HFFc6 (cell line): ENCODE measurements at places on chromosomes 3 and 15. TPM values are rescaled to one million over a fixed set of nuclear protein-coding genes. Genes with fewer than 3 reads are reported as not detected.
A peak's percentile ranks its signal among the peaks of the same experiment; 100 is the strongest.

- no peaks in the 10 kb centered on the region for H3K4me1 ChIP-seq
- no peaks in the 10 kb centered on the region for H3K36me3 ChIP-seq
- DNase-seq = peak; percentile 36
- no peak overlapping the region for H3K4me3 ChIP-seq
Observed at GRCh38 chr3:155548195-155548594, 196.7 kb downstream of the PLCH1 start.

DNA sequence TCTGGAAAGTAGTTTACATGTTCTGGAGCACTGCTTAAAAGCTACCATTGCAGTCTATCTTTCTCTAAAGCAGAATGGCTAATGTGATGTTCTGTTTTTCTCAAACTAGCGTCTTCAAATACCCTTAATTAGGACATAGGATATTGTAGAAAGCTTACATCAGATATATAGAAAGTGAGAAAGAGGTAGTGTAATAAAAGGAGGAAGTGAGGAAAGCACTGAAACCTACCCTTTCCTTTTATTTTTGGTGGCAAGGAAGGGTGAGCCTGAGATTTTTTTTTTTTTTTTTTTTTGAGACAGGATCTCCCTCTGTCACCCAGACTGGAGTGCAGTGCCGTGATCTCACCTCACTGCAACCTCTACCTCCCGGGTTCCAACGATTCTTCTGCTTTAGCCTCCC is 9.4 kb downstream of the SENP2 start:
- H3K27ac ChIP-seq = no peak overlapping the region
- no peaks in the 10 kb centered on the region for H3K27me3 ChIP-seq
- peaks cover 14% of the 10 kb centered on the region for H3K36me3 ChIP-seq
- no peaks in the 10 kb centered on the region for H3K4me1 ChIP-seq
- no peak overlapping the region for H3K4me3 ChIP-seq

DNA sequence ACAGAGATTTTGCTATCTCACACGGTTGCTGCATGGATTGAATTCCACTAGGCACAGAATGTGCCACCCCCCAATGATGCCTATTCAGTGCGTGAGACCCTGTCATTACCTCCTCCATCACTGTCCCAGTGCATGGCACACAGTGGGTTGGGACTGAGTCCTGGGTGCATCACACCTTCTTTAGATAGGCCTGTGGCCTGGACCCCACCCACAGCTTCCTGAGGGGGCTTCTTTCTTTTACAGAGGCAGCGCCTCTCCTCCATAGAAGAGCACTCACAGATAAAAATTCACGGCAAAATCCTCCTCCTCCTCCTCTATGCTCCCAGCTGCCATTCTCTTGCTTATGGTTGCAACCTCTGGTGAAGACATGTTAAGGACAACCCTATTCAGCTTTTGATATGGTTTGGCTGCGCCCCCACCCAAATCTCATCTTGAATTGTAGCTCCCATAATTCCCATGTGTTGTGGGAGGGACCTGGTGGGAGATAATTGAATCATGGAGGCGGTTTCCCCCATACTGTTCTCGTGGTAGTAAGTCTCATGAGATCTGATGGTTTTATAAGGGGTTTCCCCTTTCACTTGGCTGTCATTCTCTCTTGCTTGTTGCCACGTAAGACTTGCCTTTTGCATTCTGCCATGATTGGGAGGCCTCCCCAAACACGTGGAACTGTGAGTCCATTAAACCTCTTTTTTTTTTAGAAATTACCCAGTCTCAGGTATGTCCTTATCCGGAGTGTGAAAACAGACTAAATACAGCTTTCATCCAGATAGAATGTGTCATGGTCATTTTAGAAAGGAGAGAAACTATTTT is 147.6 kb downstream of the KLF13 start:
- DNase-seq = no peak
- peaks cover 6% of the 10 kb centered on the region for H3K27me3 ChIP-seq
- no peak overlapping the region for H3K27ac ChIP-seq
- no peak overlapping the region for H3K4me3 ChIP-seq
- H3K36me3 ChIP-seq = no peaks in the 10 kb centered on the region

DNA sequence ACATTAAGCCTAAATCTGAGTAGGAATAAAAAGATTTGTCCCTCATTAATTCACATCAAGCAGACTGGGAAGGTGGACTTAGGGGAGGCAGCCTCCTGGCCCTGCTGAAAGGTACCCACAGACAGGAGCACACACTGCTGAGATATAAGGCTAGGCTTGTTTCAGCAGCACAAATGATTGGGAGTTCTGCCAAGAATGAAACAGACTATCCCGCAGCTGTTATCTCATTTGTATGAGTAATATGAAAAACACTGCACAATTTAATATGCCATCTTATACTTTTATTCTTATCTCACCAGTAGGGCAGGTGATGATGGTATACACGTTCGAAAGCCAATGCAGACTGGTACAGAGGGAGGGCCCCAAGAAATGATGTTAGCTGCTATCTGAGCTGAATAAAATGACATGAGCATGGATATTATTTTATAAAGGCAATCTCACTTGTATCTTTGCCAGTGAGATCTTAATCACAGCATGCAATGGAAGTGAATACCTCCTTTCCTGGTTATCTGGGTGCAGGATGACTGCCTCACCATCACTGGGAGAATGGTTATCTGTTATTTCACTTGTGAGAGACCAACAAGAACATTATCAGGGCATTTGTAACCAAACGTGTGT is 258.7 kb upstream of the PPP2R3A start:
- peak; percentile 3 for DNase-seq
- H3K4me1 ChIP-seq = no peaks in the 10 kb centered on the region
- no peak overlapping the region for H3K27ac ChIP-seq
- no peaks in the 10 kb centered on the region for H3K36me3 ChIP-seq
- no peaks in the 10 kb centered on the region; the same call in 1 of the 2 replicates for H3K27me3 ChIP-seq

LRRC34 gene
- 0.63 to 0.87 TPM (median 0.85 TPM) in 3 replicates for total RNA-seq

DNA sequence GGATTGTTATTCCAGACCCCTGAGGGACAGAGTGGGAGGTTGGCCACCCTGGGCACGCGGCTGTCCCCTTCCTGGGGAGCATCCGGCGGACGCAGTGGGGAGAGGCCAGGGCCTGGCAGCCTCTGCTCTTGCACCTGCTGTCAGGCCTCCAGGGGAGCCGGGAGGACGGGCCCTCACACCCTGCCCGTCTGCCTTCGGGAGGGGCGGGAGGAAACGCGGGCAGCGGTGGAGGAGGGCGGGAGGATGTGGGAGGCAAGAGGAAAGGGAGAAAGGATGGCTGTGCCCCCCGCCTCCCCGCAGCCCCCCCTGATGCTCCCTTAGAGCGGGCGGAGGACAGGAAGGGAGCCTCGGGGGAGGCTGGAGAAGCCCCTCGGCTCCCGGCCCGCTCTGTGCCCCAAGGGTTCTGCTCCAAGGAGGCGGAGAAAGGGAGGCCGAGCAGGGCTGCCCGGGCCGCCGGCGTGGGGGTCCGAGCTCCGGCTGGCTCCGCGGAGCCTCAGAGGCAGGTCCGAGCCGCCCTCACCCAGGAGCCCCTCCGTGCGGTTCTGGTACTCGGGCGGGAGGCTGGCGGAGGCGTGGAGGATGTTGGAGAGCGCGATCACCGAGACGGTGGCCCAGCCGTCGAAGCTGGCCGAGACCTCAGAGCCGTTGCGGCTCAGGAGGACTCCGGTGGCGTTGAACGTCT is 40.9 kb downstream of the MUC20 start:
- no peak overlapping the region for H3K4me3 ChIP-seq
- no peaks in the 10 kb centered on the region; the same call in 1 of the 2 replicates for H3K4me1 ChIP-seq
- peaks cover 41% of the 10 kb centered on the region for H3K27me3 ChIP-seq
- no peaks in the 10 kb centered on the region for H3K36me3 ChIP-seq
- DNase-seq = no peak

DNA sequence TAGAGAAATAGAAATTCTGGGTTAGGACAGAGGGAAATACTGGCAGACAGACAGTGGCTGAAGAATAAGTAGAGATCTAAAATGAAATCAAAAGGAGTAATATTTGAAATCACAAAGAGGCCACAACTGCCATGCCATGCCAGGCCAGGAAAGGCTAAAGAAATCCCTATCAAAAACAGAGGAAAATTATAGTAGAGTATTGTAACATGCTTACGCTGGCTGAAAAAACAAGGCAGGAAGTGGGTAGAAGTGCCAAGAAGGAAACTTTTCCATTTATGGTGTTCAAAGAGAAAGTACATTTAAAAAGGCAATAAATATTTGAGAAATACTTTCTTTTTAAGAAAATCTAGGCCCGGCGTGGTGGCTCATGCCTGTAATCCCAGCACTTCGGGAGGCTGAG is 415.7 kb downstream of the PLCL2 start:
- peaks cover 2% of the 10 kb centered on the region; the same call in 1 of the 2 replicates for H3K27me3 ChIP-seq
- no peak overlapping the region for H3K27ac ChIP-seq
- no peaks in the 10 kb centered on the region for H3K36me3 ChIP-seq
- no peaks in the 10 kb centered on the region for H3K4me1 ChIP-seq
- no peak for DNase-seq

DNA sequence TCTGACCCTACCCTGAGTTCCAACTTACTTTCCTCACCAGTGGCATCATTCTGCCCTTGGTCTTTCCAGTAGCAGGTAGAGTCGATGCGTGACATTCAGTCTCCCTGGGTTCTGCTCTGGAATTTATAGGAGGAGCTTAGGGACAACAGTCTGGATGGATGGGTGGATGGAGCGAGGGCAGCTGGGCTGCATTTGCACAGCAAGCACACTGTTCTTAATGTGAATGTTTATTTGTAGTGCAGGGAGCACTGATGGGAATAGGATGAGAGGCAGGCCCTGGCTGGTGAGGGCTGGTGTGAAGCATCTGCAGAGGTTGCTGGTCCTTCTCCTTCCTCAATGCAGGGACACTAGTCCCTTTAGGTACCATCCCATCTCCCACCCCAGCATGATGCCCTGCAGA is 176.2 kb downstream of the EPHB1 start:
- H3K36me3 ChIP-seq = no peaks in the 10 kb centered on the region
- no peaks in the 10 kb centered on the region for H3K27me3 ChIP-seq
- no peak overlapping the region for H3K27ac ChIP-seq
- H3K4me3 ChIP-seq = no peak overlapping the region

ARGFX gene
- not detected in 3 replicates for total RNA-seq

DNA sequence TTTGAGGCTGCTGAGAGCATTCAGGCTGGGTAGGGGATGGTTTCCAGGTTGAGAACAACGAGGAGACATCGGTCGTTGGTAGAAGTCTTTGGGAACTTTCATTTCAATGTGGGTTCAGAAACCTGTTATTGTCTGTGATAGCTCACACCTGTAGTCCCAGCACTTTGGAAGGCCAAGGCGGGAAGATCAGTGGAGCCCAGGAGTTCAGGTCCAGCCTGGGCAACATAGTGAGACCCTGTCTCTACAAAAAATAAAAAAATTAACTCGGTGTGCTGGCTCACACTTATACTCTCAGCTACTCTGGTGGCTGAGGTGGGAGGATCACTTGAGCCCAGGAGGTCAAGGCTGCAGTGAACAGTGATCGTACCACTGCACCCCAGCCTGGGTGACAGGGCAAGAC is 988 bp upstream of the RNF168 start:
- DNase-seq = no peak
- peaks cover 4% of the 10 kb centered on the region for H3K27me3 ChIP-seq
- H3K27ac ChIP-seq = peak overlapping the region; percentile 42; the same call in 1 of the 2 replicates
- H3K4me1 ChIP-seq = peaks cover 19% of the 10 kb centered on the region
- peak overlapping the region; percentile 99; the same call in 1 of the 2 replicates for H3K4me3 ChIP-seq

DNA sequence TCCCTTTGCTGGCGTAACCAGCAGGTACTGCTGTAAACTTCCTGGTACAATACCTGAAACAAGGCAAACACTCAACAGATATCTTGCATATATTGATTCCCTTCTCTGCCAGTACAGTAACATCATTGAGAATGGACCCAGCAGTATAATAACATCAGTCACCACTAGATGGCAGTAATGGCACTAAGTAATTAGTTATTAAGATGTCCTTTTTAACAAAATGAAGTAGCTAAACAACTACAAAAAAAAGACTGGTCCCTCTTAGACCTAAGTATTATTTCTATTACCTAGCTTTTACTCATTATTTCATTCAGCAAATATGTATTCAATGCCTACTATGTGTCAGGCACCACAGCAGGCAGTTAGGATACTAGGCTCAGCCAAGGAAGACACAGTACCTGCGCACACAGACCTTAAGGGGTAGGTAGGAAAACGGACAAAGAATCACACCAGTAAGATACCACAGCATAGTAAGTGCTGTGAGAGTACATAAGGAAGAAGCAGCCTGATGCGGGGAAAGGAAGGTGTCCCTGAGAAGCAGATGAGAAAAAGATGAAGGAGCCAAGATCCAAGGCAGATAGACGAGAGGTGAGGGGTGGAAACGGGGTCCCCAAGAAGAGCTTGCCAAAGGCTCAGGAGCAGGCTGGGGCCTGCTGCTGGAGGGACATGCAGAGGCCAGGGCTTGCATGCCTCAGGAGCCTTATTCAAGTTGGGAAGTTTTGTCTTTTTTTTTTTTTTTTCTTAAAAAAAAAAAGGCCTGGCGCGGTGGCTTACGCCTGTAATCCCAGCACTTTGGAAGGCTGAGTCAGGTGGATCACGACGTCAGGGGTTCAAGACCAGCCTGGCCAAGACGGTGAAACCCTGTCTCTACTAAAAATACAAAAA is 102.7 kb upstream of the CHD2 start:
- peaks cover 2% of the 10 kb centered on the region; the same call in 1 of the 2 replicates for H3K27me3 ChIP-seq
- H3K4me3 ChIP-seq = no peak overlapping the region
- peak; percentile 80 for DNase-seq
- no peaks in the 10 kb centered on the region for H3K36me3 ChIP-seq
- H3K27ac ChIP-seq = peak overlapping the region; percentile 62

WDR93 gene
- total RNA-seq = not detected in 3 replicates

SV2B gene
- total RNA-seq = not detected in 3 replicates

DNA sequence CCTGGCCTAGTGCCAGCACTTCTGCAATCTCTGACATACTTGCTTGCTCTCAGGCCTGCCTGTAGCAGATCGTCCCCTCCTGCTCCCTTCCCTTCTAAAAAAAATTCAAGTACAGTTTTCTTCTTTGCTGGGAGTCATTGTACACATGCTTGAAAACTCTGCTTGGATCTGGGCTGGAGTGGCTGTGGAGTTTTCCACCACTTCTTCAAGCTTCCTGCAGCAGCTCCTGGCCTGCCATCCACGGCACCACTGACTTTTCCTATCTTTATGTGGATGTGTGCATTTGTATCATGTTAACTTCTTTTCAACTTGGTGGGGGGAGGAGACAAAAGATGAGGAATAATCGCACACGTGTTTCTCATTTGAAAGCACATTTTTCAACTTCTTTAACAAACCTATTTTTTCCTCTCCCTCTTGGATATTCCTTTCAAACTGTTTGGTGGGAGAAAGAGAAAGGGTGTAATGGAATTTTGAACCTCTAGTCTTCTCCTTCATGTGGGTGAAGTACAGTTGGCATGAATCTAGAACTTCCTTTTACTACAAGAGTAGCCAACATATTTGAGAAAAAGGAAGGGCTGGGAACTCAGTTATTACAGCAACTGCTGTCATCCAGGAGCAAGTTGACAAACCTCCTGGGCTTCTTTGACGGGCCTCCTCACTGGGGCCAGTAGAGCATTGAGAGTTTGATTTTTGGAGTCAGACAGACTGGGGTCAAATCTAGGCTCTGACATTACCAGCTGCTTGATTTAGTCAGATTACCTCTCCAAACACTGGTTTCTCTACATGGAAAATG is 61.2 kb upstream of the LRTM1 start:
- H3K4me1 ChIP-seq = peaks cover 28% of the 10 kb centered on the region
- peaks cover 2% of the 10 kb centered on the region; the same call in 1 of the 2 replicates for H3K27me3 ChIP-seq
- DNase-seq = peak; percentile 54
- no peaks in the 10 kb centered on the region for H3K36me3 ChIP-seq
- H3K27ac ChIP-seq = peak overlapping the region; percentile 76

- H3K4me1 ChIP-seq = peaks cover 21% of the 10 kb centered on the region
- H3K27me3 ChIP-seq = peaks cover 3% of the 10 kb centered on the region; the same call in 1 of the 2 replicates
- H3K27ac ChIP-seq = no peak overlapping the region
- no peaks in the 10 kb centered on the region for H3K36me3 ChIP-seq
- no peak for DNase-seq
Observed at GRCh38 chr3:78900880-78901279, 866.9 kb downstream of the ROBO1 start.
